HFFc6 (cell line): ENCODE measurements at places on chromosomes 16 and 17.

GRCh38 chr16:9661336-9662017 is 520.8 kb downstream of the GRIN2A start:
- DNase-seq = no peak

DNA sequence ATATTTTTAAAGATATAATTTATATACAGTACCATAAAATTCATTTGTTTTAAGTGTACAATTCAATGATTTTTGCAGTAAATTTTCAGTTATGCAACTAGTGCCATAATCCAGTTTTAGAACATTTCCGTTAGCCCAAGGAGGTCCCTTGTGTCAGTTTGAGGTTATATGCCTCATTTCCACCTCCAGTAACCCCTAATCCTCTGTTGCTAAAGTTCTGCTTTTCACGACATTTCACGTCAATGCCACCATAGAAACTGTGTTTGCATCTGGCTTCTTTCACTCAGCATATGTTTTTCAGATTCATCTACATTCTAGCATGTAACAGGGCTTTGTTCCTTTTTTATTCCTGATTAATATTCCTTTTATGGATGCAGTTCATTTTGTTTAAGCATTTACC is 42.4 kb upstream of the NUDT7 start:
- DNase-seq = no peak

DNA sequence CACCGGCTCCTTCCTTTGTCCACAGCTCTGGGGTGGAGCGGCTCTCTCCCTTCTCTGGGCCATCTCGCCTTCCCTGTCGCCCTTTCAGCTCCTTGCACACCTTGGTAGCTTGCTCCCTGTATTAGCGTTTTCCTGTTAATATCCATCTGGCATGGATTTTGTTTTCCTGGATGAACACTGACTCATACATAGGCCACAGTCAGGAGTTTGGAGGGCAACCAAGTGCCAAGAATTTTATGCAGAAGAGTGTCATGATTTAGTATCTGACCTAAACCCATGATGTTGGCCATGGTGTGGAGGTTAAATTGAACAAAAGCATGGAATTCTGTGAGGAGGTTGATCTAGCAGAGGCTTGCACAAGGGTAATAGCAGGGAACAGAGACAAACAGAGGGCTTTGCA is 180.9 kb downstream of the AIPL1 start:
- DNase-seq = no peak

GRCh38 chr17:18267366-18267765 is 6.9 kb downstream of the MIEF2 start:
- no peak for DNase-seq

DNA sequence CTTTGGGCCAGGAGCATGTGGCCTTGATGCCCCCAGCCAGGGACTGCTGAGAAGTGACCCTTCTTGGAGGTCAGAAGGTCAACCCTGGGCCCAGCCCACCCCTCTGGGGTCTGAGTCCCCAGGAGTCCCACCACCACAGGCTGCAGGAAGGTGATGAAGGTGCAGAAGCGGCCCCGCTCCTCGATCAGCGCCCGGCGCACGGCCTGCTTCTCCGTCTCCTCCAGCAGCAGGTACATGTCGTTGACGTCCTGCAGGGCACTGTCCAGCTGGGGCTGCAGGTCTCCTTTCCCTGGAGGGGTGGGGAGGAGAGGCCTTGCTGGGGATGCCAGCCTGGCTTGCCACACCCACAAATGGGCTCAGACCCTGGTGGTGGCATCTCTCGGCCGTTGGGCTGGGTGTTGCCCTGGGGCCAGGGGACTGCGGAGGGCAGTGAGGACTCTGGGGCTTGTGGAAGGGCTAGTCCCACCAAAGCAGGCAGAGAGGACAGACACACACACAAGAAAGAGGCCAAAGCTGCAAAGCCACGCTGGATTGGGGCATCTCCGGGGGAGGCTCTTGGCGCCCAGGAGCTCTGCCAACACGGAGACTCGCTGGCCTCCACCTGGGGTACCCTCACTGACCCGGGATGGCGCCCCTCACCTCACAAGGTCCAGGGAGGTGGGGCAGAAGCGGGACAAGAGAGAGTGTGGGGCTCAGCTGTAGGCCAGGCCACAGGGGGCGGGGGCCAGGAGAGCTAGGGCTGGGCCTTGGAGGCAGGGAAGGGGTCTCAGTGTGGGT is 7.5 kb downstream of the MTSS2 start:
- DNase-seq = no peak

DNA sequence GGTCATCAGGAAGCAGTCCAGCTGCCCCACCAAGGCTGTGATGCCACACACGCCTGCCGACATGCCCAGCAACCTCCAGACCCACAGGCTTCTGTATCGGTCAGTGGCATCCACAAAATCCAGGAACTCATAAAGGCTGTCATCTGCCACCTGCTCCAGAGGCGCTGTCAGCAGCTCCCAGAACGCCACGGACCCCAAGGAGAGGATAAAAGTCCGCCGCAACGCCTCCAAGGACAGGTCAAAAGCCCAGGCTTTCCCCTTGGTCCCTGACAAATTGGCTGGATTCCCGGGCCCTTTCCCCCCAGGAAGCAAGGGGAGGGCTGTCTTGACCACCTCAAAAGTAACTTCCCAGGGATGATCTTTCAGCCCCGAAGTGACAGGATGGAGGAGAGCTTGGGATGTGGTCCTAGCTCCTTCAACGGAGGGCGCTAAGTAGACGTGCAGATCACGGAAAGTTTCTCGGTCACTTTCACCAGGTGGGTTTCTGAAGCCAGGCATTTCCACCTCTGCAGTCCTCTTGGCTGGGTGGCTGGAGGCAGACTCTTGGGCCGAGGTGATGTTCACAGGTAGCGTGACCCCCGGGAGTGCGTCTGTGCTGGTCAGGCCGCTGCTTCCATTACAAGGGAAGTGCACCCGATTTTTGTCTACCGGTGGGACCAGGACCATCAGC is 854 bp downstream of the MFSD6L start:
- DNase-seq = no peak

- no peak for DNase-seq
These were observed 304.6 kb upstream of the FOXF1 start for GRCh38 chr16:86205521-86206245.

DNA sequence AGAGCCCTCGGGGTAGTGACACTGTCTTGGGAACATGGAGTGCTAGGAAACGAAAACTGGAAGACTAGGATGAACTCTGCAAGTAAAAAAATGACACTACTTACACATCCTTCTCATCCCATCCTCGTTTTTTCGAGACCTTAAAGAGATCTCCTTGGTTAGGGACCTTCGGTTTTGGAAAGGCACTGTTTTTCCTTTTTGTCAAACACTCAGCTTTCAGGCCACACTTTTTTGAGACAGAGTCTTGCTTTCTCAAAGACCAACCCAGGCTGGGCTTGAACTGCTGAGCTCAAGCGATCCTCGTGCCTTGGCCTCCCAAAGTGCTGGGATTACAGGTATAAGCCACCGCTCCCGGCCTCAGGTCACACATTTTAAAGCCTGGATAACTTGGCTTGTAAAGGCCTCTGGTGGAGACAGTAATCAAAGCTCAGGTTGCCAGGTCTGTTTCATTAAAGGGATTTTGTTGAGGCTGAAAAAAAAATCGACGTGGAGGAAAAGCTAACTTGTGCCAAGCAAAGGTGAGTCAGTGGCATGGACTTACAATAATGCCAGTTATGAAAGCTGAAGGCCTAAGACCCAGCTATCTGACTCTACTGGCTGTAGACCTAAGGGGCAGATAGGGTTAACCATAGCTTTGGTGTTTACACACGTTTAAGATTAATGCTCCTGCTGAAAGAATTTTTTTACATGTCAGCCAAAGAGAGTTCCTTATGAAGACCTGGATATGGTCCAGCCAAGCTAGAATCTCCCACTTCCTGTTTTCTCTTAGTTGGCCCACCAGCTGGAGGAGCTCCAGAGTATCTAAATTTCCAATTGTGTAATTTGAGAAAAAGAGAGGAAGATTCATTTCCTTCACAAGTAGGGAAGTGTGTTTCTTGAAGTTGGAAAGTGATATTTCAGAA is 823 bp downstream of the NBR1 start:
- peak; percentile 97 for DNase-seq

DNA sequence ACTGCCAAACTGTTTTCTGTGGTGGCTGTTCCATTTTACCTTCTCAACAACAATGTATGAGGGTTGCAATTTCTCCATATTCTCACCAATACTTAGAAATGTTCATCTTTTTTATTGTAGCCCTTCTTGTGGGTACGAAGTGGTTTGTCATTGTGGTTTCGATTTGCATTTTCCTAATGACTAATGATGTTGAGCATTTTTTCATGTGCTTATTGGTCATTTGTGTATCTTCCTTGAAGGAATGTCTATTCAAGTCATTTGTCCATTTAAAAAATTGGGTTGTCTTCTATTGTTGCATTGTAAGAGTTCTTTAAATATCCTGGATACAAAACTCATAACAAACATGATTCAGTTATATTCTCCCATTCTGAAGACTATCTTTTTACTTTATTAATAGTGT is 47.5 kb upstream of the CCL2 start:
- peak; percentile 53 for DNase-seq

DNA sequence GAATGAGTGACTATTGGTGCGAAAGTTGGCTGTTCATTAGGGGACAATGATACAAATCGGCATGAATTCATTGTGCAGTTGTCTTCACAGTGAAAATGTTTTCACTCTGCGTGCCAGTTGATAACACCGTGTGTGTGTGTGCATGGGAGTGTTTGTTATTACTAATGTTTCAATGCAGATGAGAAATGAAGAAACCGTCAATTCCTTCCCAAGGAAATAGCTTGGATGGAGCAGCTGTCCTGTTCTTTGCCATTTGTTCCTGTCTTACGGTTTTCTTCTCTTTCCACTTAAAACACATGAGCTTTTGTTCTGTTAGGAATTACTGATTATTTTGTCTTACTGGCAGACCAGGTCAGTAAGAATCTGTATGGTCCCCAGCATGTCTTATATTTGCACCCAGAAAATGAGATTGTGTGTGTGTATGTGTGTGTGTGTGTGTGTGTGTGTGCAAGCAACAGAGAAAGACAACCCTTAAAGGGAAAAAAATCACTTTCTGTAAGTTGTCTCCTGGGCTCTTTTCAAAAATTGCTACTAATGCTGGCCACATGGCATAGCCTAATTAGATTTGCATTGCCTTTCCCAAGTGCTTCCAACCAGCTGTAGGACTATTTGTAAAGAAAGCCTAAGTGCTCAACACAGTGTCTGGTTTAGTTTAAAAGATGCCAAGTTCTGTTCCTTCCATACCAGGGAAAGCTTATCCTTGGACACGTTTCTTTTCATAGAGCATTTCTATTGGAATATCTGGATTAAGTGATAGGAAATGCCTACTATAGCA is 23.8 kb downstream of the SHISA9 start:
- DNase-seq = no peak

GRCh38 chr17:26731005-26731921 is 562.7 kb upstream of the WSB1 start:
- DNase-seq = no peak

DNA sequence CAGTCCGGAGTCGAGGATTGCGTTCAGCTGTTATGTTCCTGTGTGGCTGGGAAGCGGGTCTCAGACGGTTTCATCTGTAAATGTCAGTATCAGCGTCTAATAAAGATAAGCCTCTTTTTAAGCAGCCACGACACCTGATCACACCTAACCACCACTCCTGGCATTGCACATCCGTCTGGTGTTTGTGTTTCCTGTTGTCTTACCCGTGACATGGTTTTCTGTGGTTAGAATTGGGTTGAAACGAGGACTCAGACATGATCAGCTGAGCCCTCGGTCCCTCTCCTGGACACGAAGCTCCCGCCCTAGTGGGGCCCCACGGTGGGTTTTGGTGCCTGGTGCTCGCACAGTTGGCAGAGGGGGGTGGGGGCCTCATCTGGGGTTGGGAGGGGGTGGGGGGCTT is 18.3 kb downstream of the CPNE7 start:
- DNase-seq = no peak

- no peak for DNase-seq
These were observed 16.1 kb upstream of the C17orf78 start for GRCh38 chr17:37359682-37360188.

GRCh38 chr16:84526794-84527531 is 22.5 kb upstream of the MEAK7 start:
- no peak for DNase-seq

DNA sequence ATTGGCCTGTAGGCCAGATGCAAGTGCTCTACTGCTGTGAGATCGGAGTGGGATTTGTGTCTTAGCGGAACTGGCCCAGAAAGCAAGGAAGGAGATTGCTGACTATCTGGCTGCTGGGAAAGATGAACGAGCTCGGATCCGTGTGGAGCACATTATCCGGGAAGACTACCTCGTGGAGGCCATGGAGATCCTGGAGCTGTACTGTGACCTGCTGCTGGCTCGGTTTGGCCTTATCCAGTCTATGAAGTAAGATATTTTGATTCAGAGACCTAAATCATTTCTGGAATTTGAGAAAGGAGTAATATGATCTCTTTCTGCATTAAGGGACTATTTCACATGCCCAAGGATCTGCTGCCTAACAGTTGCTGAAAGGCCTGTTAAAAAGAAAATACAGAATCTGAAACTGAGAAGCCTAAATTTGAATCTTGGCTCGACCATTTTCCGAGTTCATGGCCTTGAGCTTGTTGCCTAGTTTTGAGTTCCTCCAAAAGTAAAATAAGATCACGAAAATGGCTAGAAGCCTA is 21.1 kb downstream of the IST1 start:
- no peak for DNase-seq

DNA sequence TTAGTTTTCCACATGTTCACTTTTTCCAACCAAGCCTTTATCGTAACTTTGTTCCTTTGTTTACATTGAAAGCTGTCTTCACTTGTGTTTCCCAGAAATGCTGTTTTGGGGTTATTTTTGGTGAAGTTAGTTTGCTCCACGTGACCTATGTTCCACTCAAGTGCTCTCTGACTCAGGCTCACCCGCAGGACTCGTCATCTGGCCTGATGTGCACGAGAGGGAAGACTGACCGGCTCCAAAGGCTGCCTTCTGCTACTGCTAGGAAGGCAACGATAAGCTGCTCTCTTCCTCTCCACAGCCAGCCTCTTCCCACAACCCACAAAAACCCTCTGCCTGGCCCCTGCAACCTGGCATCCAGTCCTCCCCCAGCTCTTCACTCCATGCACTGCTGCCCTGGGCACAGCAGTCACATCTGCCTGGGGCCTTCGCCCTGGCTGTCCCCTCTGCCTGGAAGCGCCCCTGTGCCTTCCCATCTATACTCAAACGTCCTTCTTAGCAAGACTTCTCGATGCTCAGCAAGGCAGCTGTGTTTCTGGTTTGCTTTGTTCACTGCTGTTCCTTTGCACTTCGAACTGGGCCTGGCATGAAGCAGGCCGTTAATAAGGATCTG is 28.0 kb downstream of the ZCCHC14 start:
- peak; percentile 88 for DNase-seq

DNA sequence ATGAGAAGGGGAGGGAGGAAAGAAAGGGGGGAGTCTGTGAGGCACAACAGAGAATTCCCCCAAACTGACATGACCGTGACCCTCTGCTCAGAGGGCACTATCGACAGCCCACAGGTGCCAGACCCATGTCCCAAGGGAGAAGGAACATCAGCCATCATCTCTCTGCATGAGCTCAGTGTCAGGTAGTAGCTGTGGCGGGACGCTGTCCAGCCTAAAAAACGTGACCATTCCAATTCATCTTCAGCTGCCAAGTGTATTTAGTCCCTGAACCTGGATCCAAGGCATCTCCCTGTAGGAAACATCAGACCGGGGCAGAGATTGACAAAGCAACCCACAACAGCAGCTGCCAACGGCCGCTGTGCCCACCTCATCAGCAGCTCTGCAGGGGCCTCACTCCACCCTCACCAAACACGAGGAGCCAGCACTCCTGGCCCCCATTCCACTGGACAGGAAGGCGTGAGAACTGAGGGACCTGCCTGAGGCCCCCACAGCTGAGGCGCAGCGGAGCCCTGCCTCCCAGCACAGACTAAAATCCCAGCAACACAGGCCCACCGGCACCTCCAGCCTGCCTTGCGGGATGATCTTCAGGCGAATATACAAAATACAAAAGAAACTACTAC is 8.6 kb downstream of the TAF1C start:
- no peak for DNase-seq
